ENCODE measurements at places on chromosomes 7 and 10. TPM values are rescaled to one million over a fixed set of nuclear protein-coding genes. Genes with fewer than 3 reads are reported as not detected.

DNA sequence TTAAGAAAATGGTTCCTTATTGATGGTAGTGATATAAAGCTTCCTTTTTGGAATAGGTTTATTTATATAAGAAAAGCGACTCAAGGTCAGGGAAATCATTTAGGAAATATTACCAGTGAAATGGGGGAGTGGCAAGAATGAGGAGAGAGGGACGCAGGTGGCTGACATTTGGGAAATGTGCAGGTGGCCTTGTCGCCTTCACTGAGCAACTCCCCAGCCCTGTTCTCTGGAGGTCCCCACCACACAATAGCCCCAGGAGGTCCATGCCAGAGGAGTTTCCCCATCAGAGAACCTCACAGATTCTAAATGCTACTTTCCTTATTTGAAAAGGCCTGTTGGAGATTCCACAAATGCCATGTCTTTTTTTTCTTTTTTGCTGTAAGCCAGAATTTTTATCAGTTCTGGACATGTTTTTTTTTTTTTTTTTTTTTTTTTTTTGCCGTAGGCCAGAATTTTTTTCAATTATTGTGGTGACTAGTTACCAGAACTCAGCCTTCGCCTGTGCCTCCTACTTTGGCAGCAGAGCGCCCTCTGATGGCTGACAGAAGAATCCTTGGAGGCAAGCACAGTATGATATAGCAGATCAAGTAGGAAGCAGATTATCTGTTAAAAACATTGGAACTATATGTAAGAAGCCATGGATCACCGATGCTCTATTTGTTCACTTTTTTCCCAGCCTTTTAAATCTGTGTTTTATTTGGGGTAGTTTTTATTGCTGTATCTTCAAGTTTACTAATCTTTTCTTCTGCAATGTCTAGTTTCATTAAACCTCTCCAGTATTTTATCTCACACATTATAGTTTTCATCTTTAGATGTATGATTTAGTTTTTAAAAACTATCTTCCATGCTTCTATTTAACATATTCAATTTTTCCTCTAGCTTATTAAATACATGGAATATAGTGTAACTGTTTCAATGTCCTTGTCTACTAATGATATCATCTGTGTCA, 18.6 kb downstream of the OPALIN start:
- peak; percentile 70 for DNase-seq
- no peaks in the 10 kb centered on the region for H3K27me3 ChIP-seq
- no peak overlapping the region for H3K4me3 ChIP-seq
- H3K27ac ChIP-seq: no peak overlapping the region

GRCh38 chr7:87600130-87601124, at the start of gene ABCB1:
TSS of gene ABCB1 (minus strand) at chr7:87600884. CDS start at chr7:87600184, 700 bp downstream.
- H3K4me1 ChIP-seq: peaks cover 23% of the 10 kb centered on the region
- H3K4me3 ChIP-seq: peak within 1 kb of the TSS; percentile 74
- peak; percentile 68 for DNase-seq
- H3K36me3 ChIP-seq: no peaks in the 10 kb centered on the region
- H3K27me3 ChIP-seq: no peaks in the 10 kb centered on the region

GRCh38 chr7:12370249-12370648, 33.4 kb downstream of the VWDE start:
- H3K27me3 ChIP-seq: no peaks in the 10 kb centered on the region
- no peaks in the 10 kb centered on the region for H3K4me1 ChIP-seq
- H3K4me3 ChIP-seq: no peak overlapping the region
- no peaks in the 10 kb centered on the region for H3K36me3 ChIP-seq

VPS37D gene
- total RNA-seq: 0.71 TPM

GRCh38 chr7:131354390-131354789, 26.7 kb downstream of the MKLN1 start:
- peaks cover 22% of the 10 kb centered on the region for H3K4me1 ChIP-seq
- no peak overlapping the region for H3K4me3 ChIP-seq
- no peak for DNase-seq
